Activated CD4-positive, alpha-beta T cell treated with anti-CD3 and anti-CD28 coated beads, Interleukin-2, amount 10 ng/mL, durations not matched to agents 24 days and 14 days (primary cell): ENCODE measurements at places on chromosomes 16 and 17. TPM values are rescaled to one million over a fixed set of nuclear protein-coding genes. Genes with fewer than 3 reads are reported as not detected.

SMPD3 gene
- 0.09 and 0.40 TPM in 2 replicates for total RNA-seq

C17orf78 gene
- total RNA-seq = not detected in 2 replicates

TBC1D3C gene
- total RNA-seq = not detected in 2 replicates

SPNS3 gene
- 1.3 and 1.9 TPM in 2 replicates for total RNA-seq

MYH3 gene
- 7.0 and 8.1 TPM in 2 replicates for total RNA-seq

AANAT gene
- total RNA-seq = not detected in 2 replicates

TAC4 gene
- not detected in 2 replicates for total RNA-seq

SLC22A31 gene
- 1.4 and 2.3 TPM in 2 replicates for total RNA-seq

ITGB3 gene
- not detected in 2 replicates for total RNA-seq

HP gene
- not detected in 2 replicates for total RNA-seq

ZPBP2 gene
- total RNA-seq = not detected in 2 replicates

SLC47A2 gene
- not detected in 2 replicates for total RNA-seq

WNT3 gene
- total RNA-seq = 0.05 and 0.07 TPM in 2 replicates

KATNB1 gene
- total RNA-seq = 45.0 and 49.8 TPM in 2 replicates

LSM12 gene
- total RNA-seq = 101 and 107 TPM in 2 replicates

ABCC12 gene
- not detected in 2 replicates for total RNA-seq

GUCY2D gene
- not detected in 2 replicates for total RNA-seq

KRT222 gene
- total RNA-seq = not detected in 2 replicates

CMTM1 gene
- total RNA-seq = 12.2 and 13.6 TPM in 2 replicates

CCL13 gene
- not detected in 2 replicates for total RNA-seq

SOST gene
- not detected in 2 replicates for total RNA-seq

GAS7 gene
- total RNA-seq = 0.21 and 0.26 TPM in 2 replicates

MYOCD gene
- not detected in 2 replicates for total RNA-seq

TLCD2 gene
- total RNA-seq = 0.07 and 0.14 TPM in 2 replicates

KLHL10 gene
- not detected in 2 replicates for total RNA-seq

CD300LD gene
- not detected in 2 replicates for total RNA-seq

PIK3R5 gene
- total RNA-seq = 32.6 and 36.8 TPM in 2 replicates

SCPEP1 gene
- 7.2 and 8.3 TPM in 2 replicates for total RNA-seq

MNT gene
- total RNA-seq = 29.1 and 32.8 TPM in 2 replicates

NPIPA5 gene
- 11.8 and 12.9 TPM in 2 replicates for total RNA-seq

NPTX1 gene
- 30.4 and 31.6 TPM in 2 replicates for total RNA-seq

CRHR1 gene
- total RNA-seq = not detected in 2 replicates

FOXF1 gene
- total RNA-seq = not detected in 2 replicates

RNF43 gene
- 0.95 and 1.6 TPM in 2 replicates for total RNA-seq

ASGR2 gene
- total RNA-seq = not detected in 2 replicates

DNAI2 gene
- 0.09 and 0.26 TPM in 2 replicates for total RNA-seq

KRTAP9-2 gene
- not detected in 2 replicates for total RNA-seq

CES3 gene
- total RNA-seq = 6.8 and 7.0 TPM in 2 replicates

PLXDC1 gene
- total RNA-seq = 0.16 and 0.43 TPM in 2 replicates

EVPLL gene
- total RNA-seq = not detected in 2 replicates

CORO6 gene
- 5.6 and 6.4 TPM in 2 replicates for total RNA-seq

SLC9A5 gene
- total RNA-seq = 5.3 TPM in 2 replicates

SLC5A11 gene
- total RNA-seq = not detected in 2 replicates

GNG13 gene
- not detected in 2 replicates for total RNA-seq

SLX1A gene
- total RNA-seq = 73.0 and 80.7 TPM in 2 replicates

CFAP97D1 gene
- total RNA-seq = not detected in 2 replicates

HNF1B gene
- total RNA-seq = 2.2 and 2.9 TPM in 2 replicates

COQ7 gene
- total RNA-seq = 21.6 and 22.0 TPM in 2 replicates

ZNF207 gene
- total RNA-seq = 269 and 272 TPM in 2 replicates

TVP23A gene
- total RNA-seq = not detected in 2 replicates

CDH1 gene
- total RNA-seq = 1.4 and 1.5 TPM in 2 replicates

ABCA3 gene
- total RNA-seq = 8.3 and 9.2 TPM in 2 replicates

MAPK8IP3 gene
- total RNA-seq = 78.2 and 80.2 TPM in 2 replicates

SLC6A2 gene
- total RNA-seq = not detected in 2 replicates

CSH1 gene
- not detected in 2 replicates for total RNA-seq
